ENCODE measurements at places on chromosomes 5 and 9.

DNA sequence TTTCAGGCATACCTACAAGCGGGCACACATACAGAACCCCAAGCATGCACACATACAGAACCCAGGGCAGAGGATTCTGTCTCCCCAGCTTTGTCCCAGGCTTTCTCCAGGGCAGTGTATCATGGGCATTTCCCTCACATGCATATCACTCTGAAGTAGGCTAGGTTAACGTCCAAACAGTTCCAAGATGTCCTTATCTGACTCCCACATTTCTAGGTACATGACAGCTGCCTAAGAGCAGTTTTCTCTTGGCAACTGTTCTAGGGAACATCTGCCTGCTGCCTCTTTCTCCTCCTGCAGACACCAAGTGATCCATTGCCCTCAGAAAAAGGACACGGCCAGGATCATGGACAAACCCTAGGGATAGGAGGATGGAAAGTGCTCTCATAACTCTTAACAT, 84.9 kb upstream of the NR3C1 start:
- DNase-seq, result no peak

DNA sequence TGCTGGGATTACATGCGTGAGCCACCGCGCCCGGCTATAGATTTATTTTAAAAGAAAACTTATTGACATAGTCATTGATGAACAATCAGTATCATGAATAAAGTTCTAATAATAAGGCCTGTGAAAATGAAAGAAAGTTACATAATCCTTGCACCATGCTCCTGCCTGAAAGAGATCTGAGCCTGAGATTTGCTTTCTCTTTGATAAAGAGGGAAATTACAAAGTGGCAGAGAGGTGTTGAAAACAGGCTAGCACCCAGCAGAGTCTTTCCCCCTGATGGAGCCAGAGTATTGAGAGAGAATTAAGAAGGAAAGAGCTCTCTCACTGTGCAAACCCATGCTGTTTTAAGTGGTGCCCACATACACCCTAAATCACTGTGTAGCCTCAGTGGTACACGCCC, 37.2 kb downstream of the SLC6A7 start:
- DNase-seq, result no peak

DNA sequence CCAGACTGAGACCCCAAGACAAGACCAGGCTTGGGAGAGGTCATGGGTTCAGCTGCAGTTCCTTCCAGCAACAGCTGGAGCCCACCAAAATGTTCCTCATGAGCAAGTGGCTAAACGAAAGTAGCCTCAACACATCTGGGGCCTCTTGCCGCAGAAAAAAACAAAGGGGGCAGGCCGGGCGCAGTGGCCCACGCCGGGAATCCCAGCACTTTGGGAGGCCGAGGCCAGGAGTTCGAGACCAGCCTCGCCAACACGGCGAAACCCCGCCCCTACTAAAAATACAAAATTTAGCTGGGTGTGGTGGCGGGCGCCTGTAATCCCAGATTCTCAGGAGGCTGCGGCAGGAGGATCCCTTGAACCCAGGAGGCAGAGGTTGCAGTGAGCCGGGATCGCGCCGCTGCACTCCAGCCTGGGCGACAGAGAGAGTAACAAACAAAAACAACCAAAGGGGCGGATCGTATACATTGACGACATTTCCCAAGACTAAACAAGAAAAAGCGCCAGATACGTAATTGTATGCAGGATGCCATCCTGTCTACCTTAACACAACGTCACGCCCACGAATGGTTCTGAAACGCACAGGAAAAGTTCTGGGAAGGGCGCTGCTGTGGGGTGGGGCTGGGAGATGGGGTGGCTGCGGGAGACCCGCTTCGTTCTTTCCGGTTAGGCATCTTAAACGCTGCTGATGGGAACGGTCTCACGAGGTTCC, 1.7 kb downstream of the INPP5E start:
- no peak for DNase-seq

GRCh38 chr5:111984044-111984443, 227.1 kb upstream of the NREP start:
- DNase-seq, result no peak

GRCh38 chr5:38069360-38069759, 189.0 kb upstream of the EGFLAM start:
- DNase-seq, result no peak

- no peak for DNase-seq
These were observed 265.1 kb downstream of the ARL15 start for GRCh38 chr5:54045077-54045792.

GRCh38 chr5:1654786-1655495, 131.2 kb upstream of the LPCAT1 start:
- no peak for DNase-seq

DNA sequence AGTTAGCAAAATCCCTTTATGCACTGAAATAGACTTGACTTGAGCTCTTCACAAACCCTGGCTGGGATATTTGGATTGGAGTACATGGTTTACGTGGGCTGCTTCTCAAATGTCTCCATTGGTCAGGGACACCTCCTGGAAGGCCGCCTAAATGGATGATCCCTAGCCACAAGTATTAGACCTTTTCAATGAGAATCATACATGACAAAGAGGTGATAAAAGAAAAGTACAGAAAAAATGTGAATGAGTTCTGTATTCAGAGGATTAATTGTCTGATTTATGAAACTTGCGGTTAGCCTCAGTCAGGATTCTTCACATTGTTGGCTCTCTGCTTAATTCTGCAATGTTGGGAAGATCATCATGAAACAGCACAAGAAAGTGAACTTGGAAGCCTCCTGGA, 752.8 kb upstream of the ADAMTS16 start:
- DNase-seq, result no peak

DNA sequence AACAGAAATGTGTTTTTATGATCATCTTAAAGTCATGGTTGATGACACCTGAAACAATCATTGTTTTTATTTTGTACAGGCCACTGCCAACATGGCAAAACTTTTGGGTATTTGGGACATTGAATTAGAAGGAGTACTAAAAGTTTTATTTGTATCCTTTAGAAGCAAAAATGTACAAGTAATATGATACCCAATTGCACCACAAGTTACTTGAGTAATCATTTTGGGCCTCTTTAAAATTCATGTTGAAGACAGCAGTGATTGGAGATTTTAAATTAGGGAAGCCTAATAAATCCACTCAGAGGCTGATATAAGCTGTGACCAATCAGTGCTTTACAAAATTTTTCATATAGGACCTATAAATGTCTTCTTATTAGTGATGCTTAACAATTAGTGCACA, 212.9 kb downstream of the MARCHF11 start:
- no peak for DNase-seq

GRCh38 chr5:174951151-174951780, 226.9 kb downstream of the MSX2 start:
- peak; percentile 40 for DNase-seq

DNA sequence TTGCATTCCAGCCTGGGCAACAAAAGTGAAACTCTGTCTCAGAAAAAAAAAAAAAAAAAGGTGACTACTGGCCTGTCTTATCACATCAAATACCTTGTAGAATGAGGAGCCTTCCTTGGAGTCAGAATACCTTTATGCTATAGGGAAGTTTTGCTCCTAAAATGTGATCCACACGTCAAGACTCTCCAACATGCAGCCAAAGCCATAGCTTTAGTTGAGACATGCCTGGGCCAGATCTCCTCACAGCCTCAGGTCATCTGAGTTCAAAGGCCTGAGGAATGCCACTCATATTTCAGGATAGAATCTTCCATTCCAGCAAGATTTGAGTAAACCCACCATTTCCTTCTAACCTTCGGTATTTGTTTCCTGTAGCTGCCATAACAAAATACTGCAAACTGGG, 13.7 kb upstream of the SOWAHA start:
- DNase-seq, result no peak

- no peak for DNase-seq
These were observed 3.5 kb upstream of the SMC2 start for GRCh38 chr9:104090578-104090977.

GRCh38 chr5:10836986-10837385, 76.0 kb upstream of the DAP start:
- no peak for DNase-seq

GRCh38 chr5:139649082-139649991, 1.2 kb downstream of the CXXC5 start:
- no peak for DNase-seq

DNA sequence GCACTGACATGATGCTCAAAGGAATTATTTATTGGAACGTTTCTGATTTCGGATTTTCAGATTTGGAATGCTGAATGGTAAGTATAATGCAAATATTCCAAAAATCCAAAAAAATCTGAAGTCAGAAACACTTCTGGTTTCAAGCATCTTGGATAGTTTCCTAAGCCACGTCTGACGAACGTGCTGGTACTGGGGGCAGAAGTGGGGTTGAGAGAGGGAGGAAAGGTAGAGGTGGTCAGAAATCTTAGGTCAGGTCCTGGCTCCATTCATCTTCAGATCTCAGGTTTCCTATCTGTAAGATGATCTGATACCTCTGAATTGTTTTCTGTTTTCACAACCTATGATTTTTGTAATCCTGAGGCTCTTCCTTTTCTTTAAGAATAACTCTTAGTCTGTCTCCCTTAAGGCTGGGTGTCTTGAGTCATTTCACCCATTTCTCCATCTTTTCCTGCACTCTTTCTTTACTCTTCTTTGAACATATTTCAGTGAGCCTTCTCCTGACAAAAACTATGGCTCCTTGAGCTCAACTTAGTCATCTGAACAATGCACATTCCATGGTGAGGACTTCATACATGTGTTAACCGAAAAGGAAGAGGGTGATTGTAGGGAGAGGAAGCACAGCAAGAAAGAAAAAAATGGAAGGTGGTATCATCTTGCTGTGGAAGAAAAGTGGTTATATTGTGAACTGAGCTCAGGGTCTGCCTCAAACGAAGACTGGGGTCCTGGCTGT, 3.3 kb downstream of the SGCD start:
- DNase-seq, result no peak

DNA sequence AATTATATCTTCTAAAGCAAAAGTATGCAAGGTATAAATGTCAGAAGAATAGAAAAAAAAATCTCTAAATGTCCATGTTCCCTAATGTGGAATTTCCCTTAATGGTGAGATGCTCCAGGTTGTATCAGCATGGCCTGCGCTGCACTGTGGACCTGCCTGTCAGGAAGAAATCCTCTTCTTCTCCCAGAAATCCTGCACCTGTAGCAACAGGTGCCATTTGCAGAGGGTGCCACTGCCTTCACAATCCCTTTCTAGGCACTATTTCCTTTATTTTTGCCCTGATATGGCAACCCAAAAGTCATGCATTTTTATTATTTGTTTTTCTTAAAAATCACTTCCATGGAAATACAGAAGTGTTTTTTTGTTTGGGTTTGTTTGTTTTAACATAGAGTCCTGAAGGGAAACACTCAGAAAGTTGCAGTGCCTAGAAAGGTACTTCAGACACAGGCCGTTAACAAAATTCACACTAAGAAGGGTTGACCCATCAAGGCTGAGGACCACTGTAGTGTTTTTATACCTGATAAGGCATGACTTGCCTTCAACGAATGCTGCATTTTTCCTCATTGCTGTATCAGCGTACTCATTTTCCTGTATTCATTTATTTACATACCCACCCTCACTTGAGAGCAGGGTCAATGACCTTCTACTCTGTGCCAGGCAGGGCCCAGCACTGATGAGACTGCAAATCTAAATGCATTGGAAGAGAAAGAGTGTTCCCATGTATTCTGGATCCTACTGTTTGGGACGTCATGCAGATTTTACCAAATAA, 177.8 kb downstream of the SNX18 start:
- no peak for DNase-seq

DNA sequence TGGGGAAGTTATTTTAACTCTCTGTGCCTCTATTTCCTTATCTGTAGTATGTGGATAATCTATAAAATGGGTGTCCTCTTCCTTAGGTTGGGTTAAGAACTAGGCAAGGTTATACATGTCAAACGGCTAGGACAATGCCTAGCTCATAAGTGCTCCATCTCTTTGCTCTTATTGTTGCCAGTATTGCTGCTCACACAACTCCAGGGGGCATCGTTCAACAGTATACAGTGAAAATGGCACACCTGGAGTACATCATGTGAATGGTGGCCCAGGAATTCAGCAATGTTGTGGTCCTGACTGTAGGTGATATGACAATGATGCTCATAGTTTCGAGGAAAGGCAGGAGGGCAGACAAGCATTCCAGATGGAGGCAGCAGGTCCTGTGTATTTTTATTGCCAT, 30.1 kb downstream of the SLIT3 start:
- no peak for DNase-seq

GRCh38 chr5:7824995-7825394, 25.9 kb downstream of the CFAP90 start:
- no peak for DNase-seq

GRCh38 chr5:104062621-104063377, 500.2 kb upstream of the NUDT12 start:
- DNase-seq, result no peak

DNA sequence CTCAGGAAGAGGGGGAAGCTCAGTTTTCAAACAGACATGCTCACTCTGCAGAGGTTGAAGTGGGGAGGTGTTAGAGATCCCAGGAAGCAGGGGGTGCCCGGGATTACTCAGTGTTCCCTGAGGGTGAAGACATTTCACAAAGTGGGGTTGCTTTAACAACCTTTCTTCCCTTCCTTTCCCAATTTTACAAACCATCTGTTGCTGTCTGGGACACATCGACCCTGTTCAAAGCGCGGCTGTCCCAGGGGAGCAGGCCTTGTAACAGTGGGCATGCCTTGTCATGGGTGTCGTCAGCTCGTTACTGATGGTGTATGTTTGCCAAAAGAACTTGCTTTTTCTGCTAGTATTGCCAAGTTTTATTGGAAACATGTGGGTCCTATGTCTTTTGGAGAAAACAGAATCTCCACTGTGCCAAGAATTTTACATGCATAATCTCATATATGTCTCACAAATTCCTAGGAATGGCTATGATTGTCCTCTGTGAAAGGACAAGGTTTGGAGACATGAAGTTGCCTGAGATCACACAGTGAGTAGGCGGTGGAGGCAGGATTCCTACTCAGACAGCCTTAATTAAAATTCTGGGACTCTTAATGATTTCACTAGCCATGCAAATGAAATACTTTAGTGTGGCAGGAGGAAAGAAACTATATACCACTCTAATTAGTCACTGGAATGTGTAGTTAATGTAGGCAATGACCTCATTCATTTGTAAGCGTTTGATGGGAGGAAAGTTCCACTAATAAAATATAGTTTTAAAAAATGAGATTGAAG, 198.9 kb downstream of the NXNL2 start:
- no peak for DNase-seq

DNA sequence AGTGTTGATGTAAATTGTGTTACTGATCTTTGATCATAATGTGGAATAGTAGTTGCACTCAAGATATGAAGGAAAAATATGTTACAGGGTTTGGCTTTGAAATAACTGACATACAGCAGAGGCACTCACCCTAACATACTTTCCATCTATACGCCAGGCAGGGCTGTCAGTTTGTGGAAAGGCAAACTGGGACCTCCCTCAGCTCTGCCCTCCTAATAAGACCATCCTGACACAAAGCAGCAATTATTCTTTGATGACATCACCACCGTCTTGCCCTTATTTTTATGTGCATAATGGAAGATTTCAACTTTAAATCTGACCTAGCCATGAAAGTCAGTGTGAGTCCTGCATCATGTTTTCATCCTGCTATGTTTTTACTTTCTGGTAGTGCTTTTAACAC, 42.9 kb downstream of the ITGA1 start:
- DNase-seq, result no peak

GRCh38 chr9:123925819-123926218, 4.1 kb downstream of the DENND1A start:
- no peak for DNase-seq

- no peak for DNase-seq
These were observed 6.3 kb downstream of the RAPGEF1 start for GRCh38 chr9:131733541-131734061.

GRCh38 chr5:40235471-40236400, 444.0 kb upstream of the PTGER4 start:
- DNase-seq, result no peak

- DNase-seq, result no peak
These were observed 36.3 kb upstream of the STX17 start for GRCh38 chr9:99870126-99870525.

All from stimulated activated CD4-positive, alpha-beta T cell treated with anti-CD3 and anti-CD28 coated beads, TNF-alpha, amount 100 ng/mL, for 4 hours (primary cell).